ENCODE measurements at places on chromosomes 16 and 17. TPM values are rescaled to one million over a fixed set of nuclear protein-coding genes. Genes with fewer than 3 reads are reported as not detected.
A peak's percentile ranks its signal among the peaks of the same experiment; 100 is the strongest.

- no peak for DNase-seq
These were observed 28.5 kb downstream of the ARHGAP17 start for GRCh38 chr16:24986512-24987303.

GRCh38 chr16:14527411-14528044 is 102.5 kb downstream of the PARN start:
- DNase-seq, result no peak

Gene PRDM7
- total RNA-seq, result not detected

GRCh38 chr17:74892974-74893911 is at the start of gene FADS6:
Gene FADS6 (minus strand): TSS chr17:74893633. CDS start chr17:74893595, 38 bp downstream.
- no peak for DNase-seq

- no peak for DNase-seq
These were observed 41.7 kb downstream of the PIK3R5 start for GRCh38 chr17:8923762-8924161.

DNA sequence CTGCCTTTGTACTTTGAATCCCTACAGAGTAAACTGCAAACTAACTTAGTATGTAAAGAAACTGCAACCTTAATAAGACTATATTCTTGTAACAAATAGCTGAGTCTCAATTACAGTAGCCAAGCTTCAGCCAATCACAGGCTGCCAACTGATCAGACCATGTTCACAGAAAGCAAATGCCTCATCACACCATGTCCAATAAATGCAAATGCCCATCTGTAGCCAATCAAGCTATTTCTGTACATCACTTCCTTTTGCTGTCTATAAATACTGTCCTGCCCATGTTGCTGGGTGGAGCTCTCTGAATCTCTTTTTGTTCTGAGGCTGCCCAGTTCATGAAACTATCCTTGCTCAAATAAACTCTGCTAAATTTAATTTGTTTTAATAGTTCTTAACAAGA is 531.7 kb upstream of the TOM1L1 start:
- no peak for DNase-seq

- peak; percentile 61 for DNase-seq
These were observed 119.6 kb downstream of the SPAG9 start for GRCh38 chr17:51000835-51001638.

- DNase-seq, result no peak
These were observed 119.6 kb downstream of the CA4 start for GRCh38 chr17:60269417-60269816.

DNA sequence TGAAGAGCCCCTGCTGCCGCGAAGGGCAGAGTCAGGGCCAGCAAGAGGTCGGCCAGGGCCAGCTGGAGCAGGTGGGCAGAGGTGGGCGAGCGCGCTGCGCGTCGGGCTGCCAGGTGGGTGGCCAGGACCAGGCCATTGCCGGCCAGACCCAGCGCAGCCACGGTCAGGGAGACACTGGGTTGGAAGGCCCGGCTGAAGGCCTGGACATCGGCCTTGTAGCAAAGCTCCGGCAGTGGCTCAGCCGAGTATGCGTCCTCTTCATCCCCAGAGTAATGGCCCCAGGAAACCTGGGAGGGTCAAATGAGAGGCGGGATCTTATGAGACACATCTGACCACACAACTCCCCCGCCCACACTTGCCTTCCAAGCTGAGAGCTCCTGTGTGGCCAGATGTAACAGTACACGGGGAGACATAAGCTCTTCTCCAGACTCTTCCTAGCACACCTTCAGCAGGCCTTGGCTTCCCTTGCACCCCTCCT is 1.3 kb downstream of the CCR10 start:
- DNase-seq, result no peak

Gene CTRB1
- not detected for total RNA-seq

GRCh38 chr16:62014319-62014923 is 21.8 kb downstream of the CDH8 start:
- DNase-seq, result no peak

Gene MPV17L
- total RNA-seq, result 13.5 TPM

- DNase-seq, result no peak
These were observed at the start of gene SHISA6 for GRCh38 chr17:11240841-11241610. Gene SHISA6 (plus strand): TSS chr17:11241213.

Gene MYL4
- 0.27 TPM for total RNA-seq

DNA sequence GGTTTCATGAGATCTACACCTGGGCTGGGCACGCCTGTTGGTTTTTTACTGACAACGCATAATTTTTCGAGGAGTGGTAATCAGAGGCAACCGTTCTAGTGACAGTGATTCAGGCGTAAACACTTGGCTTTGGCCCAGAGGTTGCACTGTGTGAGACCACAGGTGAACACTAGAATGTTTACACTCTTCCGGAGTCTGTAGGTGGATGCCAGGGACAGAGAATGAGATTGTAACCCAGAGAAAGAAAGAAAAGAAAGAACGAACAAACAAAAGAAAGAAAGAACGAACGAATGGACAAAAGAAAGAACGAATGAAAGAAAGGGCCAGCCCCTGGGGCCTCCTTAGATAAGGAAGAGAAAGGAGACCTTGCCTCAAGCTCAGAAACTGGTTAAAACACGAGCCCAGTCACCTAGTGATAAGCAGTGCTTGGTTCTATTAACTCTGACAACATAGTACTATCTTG is 113.2 kb downstream of the PRKCB start:
- DNase-seq, result peak; percentile 28

- DNase-seq, result no peak
These were observed 101.2 kb downstream of the RPTOR start for GRCh38 chr17:80645706-80646325.

Gene TNP2
- total RNA-seq, result not detected

GRCh38 chr16:68345351-68345810 is 34.6 kb downstream of the PRMT7 start:
- no peak for DNase-seq

Gene ENPP7
- total RNA-seq, result 0.27 TPM

- DNase-seq, result no peak
These were observed 179.3 kb downstream of the UTP18 start for GRCh38 chr17:51439395-51440229.

DNA sequence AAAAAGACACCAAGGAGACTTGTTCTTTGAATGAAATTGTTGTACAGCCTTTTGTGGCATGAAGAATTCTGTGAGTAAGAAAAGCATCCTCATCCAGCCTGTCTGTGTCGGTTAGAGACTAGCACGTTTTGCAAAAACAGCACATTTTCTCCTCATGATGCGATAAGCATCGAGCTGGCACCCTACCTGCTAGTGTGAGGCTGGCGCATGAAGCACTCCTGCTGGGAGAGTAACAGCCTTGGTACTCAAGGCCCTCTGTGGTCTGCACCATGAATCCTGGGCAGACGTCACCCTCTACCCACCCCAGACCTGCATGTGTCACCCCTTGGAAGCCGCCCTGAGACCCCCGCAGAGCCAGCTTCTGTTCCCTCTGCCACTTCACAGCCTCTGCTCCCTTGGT is 92.6 kb upstream of the TMEM132E start:
- no peak for DNase-seq

Gene ACSM2A
- total RNA-seq, result not detected

DNA sequence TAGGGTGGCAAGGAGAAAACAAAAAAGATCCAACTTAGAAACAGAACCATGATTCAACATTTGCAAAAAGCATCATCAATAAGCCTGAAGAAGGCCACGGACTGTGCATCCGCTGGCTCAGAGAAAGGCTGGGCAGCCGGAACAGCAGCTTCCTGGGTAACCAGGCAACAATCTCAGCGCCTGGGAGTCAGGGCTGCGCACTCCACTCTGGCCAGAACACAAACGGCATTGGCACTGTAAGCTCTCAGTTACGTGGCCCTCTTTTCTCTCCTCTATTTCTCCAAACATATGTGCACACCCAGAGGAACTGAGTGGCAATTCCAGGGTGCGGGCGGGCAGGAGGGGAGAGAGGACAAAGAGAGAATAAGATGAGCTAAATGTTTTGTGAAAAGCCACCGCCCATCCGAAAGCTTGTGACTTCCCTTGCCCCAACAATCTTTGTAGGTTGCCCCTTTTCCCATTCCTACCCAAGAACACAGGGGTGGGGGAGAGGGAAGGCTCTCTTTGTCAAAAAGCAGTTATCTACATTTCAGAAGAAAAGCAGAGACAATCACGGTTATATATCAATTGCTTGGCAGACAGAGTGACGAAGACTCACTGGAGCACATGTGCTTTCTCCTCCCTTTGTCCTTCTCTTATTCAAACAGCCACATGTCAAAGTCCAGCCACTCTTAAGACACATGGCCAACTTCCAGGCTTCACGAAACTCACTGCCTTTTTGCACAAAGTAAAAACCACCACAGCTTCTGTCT is 6.6 kb upstream of the GHDC start:
- no peak for DNase-seq

- no peak for DNase-seq
These were observed 55.8 kb upstream of the GSE1 start for GRCh38 chr16:85557083-85557970.

GRCh38 chr16:84194470-84195200 is 3.7 kb downstream of the ADAD2 start:
- no peak for DNase-seq

Gene CCL1
- not detected for total RNA-seq

DNA sequence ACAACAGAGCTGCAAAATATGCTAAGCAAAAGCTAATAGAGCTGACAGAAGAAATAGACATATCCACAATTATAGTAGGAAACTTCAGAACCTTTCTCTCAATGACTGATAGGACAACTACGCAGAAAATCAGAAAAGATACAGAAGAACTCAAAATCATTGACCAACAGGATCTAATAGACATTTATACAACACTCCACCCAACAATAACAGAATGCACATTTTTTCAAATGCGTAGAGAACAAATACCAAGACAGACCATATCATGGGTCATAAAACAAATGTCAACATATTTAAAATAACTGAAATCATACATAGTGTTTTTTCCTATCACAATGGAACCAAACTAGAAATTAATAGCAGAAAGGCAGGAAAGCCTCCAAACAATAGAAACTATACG is 237.4 kb downstream of the C16orf78 start:
- DNase-seq, result no peak

DNA sequence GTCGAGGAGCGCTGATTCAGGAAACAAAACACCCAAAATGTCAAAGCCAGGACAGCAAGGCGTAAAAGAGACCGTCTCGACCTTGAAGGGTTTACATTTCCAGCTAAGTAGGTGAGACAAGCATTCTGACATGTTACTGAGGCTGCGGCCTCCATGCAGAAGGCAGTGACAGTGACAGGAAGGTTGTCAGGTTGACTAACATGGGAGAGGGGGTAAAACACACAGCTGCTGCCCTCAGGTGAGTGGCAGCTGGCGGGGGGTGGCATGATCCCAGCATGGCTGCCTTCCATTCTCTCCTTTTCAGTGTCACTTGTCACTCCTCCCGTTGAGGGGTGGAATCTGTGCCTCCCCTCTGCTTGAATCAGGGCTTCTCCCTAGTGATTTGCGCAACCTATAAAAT is 31.9 kb upstream of the CRHR1 start:
- no peak for DNase-seq

- no peak for DNase-seq
These were observed 958.1 kb downstream of the KCNJ2 start for GRCh38 chr17:71127416-71127815.

DNA sequence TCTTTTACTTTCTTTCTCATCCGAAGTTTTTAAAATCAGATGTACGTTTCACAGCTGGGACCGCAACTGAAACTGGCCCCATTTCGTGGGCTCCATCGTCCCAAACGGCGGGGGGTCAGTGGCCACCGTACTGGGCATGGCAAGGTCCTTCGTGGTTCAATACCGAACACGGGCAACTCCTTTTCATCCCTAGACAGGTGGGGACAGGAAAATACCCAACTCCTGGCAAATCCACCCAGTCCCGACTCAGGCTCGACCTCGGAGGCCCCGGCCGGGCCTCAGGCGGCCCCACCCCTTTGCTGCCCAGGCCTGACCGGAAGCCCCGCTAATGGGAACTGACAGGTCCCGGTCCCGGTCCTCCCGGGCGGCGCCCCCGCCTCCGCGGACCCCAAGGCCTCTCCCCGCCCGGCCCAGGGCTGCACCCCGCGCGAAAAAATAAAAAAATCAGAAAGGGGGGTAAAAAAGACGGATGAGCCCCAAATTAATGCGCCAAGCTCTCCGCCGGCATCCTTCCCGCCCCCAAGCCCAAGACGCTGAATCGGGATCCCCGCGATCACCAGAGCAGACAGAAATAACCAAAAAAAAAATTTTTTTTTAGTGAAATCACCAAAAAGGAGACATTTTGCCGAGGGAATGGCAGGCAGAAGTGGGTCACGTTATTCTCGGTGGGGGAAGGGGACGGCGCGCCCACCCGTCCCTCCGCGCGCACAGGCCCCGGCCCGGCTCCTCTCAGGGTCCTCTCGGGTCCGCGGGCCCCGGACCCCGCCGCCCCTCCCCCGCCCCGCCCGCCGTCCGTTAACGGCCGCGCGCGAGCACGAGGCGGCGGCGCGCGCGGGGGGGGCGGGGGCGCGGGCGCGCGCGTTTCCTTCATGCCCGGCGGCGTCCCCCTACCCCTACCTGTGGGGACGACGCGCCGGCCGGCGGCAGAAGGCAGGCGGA is 562 bp downstream of the ZC3H7A start:
- peak; percentile 24 for DNase-seq

DNA sequence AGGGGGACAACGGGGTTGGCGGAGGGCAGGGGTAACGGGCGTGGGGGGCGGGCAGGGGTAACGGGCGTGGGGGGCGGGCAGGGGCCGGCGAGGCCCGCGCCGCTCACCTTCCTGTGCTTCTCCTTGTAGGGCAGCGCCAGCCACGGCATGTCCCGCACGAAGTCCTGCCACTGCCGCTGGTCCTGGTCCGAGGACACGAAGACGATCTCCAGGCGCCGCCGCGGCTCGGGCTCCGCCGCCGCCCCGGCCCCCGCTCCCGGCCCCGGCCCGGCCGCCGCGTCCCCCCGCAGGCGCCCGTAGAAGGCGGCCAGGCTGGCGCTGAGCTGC is 401 bp downstream of the NXN start:
- no peak for DNase-seq

DNA sequence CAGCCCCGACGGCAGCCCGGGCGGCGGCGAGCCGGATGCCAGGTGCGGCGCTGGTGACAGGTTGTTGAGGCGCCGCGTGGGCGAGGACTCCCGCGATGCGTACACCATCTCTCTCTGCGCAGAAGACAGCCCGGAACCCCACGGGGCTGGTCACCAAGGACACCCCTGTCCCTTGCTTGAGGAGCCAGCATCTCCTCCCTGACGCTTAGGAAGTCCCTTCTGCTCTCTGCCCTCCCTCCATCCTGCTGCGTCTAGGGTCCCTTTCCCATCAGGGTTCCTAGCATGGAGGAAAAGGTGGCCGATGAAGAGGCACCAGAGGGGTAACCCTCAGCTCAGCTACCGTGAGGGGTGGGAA is 43.6 kb downstream of the SRCIN1 start:
- DNase-seq, result no peak

DNA sequence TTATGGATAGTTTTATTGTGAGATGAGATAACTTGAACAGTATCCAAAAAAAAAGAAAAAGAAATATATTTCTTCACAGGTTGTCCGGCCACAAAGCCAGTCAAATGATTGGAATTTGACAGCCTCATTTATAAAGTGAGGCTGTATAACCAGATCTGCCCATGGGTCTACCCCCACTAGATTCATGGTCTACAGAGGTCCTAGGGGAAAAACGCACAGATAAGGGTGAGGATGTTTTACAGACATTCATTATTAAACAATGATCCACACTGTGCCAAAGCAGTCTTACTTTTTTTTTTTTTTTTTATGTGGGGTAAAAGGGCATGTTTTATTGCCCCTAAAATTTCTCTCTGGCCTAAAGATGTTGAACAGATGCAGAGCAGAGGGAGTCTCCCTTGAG is 1503.0 kb upstream of the CDH8 start:
- DNase-seq, result no peak

All from hematopoietic multipotent progenitor cell (in vitro differentiated cells).